Spleen (tissue), 13 donors: ENCODE measurements at places on chromosomes 3 and 15. TPM values are rescaled to one million over a fixed set of nuclear protein-coding genes. Genes with fewer than 3 reads are reported as not detected.

The SEMA6D gene
- 0.85 TPM for polyA plus RNA-seq

- DNase-seq: no peak
Measured at GRCh38 chr3:133531981-133532380, 41.5 kb upstream of the CDV3 start.

DNA sequence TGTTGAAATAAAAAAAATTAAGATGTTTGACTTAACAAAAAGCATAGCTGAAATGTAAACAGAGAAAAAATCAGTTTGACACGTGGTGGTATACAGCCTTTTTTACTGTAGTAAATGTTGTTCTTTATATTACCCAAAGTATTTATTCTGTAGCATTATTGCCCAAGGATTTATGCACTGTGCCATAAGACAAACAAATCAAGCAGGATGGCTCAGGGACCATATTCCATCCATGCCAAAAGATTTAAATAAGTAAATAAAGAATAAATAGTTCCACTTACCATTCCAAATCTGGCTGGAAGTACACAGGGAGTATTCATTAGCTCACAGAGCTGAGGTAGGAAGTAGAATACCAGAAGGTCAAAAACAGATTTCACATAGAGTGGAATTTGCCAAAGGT is 666.7 kb upstream of the CADM2 start:
- DNase-seq: no peak

The SHC4 gene
- polyA plus RNA-seq: 0.27 TPM

GRCh38 chr3:42692667-42693529 is 7.6 kb downstream of the KLHL40 start:
- peak; percentile 60 for DNase-seq

DNA sequence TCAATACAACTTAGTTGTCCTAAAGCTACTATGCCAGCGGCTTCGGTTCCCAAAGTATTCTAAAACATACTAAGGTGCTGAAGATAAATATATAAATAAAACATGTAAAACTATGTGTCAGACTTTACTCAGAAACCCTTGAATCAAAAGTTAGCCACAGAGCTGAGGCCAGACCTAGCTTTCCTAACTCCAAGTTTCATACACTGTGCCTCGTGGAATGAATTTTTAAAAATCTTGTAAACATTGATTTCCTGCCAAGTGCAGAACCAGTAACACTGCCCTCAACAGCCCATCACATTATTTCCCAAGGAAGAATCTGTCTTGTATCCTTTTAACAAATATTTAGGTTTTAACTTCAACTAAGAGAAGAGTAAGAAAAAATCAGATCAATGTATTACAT is 36.4 kb downstream of the TAMM41 start:
- no peak for DNase-seq

- no peak for DNase-seq
Measured at GRCh38 chr3:115052906-115053305, 94.2 kb downstream of the ZBTB20 start.

- peak; percentile 38 for DNase-seq
Measured at GRCh38 chr3:38110314-38111050, 26.4 kb downstream of the ACAA1 start.

GRCh38 chr3:124881976-124882697 is 5.0 kb downstream of the ITGB5 start:
- no peak for DNase-seq

- no peak for DNase-seq
Measured at GRCh38 chr15:97592778-97593177, 367.7 kb upstream of the ARRDC4 start.

- DNase-seq: no peak
Measured at GRCh38 chr3:158522221-158523136, 48.5 kb upstream of the MLF1 start.

The ACKR4 gene
- 1.0 TPM for polyA plus RNA-seq

- DNase-seq: no peak
Measured at GRCh38 chr3:132867956-132868355, 145.7 kb upstream of the NPHP3 start.

DNA sequence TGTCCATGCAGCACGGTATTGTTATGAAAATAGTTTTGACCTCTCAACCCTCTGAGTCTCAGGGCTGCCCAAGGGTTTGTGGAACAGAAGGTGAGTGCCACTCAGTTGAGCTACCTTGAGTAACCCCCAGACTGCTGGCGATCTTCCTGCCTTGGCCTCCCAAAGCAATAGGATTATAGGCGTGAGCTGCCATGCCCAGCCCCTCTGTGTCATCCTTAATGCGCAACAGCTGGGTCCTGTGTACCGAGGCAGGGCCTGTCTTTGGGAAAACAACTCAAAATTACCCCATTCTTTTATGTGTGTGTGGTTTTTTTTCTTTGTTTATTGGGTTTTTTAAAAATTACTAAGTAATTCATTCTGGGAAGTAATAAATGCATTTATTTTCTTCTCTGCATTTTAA is 78.3 kb upstream of the TPM1 start:
- DNase-seq: no peak

DNA sequence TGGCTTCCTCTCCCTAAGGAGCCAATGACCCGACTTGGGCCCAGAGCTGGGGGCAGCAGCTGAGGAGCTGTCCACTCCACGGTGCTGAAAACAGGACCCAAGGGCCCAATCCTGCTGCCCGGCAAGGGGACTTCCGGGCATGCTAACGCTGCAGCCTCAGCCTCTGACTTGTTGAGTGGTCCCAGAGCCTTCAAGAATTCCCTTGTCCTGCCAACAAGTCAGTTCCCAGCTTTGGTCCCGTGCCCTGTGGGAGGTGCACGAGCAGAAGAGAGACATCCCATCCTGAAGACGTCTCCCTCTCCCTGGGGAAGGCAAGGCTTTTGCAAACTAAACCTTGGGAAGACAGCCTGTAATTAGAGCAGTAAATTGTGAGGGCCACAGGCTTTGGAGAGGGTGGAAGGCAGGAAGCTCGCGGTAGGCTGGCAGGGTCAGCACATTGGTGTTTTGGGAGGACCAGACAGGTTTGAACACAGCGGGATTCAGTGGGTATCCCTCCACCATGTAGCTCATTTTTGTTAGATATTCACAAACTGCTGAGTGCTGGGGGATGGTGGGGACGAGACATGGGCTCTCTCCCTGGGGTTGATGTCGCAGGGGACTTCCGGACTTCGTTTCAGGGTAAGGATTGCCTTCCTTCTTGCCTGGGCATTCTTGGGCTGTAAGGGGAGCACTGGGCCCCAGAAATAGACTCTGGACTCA is 29.8 kb upstream of the PRR23E start:
- no peak for DNase-seq

The SLC28A2 gene
- not detected for polyA plus RNA-seq

- DNase-seq: no peak
Measured at GRCh38 chr15:31504462-31504839, 177.8 kb downstream of the KLF13 start.

GRCh38 chr3:88991496-88991895 is 115.9 kb upstream of the EPHA3 start:
- no peak for DNase-seq

GRCh38 chr15:101043911-101044624 is 124.9 kb downstream of the LRRK1 start:
- peak; percentile 48 for DNase-seq
